ENCODE measurements at places on chromosomes 2 and 18.
A peak's percentile ranks its signal among the peaks of the same experiment; 100 is the strongest.

GRCh38 chr2:116585669-116586327 lies 1228.7 kb upstream of the DDX18 start:
- no peak for DNase-seq

DNA sequence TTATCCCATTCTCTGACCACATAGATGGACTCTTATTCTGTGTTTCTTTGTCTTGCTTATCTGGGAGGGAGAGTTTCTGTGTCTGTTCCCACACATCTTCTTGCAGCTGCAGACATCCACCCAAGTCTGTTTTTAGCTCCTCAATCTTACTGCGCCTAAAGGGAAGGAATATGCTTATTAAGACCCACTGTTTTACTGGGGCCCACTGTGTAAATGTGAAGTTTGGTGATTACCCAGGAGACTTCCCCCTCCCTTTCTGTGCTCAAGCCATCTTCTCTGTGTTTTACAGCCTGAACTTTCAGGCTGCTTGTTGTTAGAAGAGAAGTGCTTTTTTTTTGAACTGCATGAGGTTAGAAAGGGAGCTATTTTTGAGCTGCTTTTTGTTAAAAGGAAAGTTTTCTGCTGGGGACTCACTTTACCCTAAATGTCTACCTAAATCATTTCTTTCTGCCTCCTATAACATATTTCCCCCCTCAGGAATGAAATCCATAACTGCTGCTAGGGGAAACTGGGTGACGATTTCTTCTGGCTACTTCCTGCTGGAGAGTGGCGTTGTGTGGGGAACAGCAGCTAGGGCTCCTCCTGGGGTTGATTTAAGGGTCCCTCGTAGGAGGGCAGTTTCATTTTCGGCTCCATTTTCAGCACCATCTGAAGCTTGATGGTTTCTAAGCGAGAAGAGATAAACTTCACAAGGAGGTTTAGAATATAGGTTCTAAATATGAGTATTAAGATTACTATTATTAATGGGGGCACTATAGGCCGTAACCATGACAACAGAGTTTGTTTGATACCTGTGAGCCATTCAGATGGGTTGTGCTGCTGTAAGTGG lies 39.5 kb upstream of the GMCL1 start:
- no peak for DNase-seq

GRCh38 chr2:130190237-130190636 lies 8.0 kb downstream of the TUBA3E start:
- no peak for DNase-seq

DNA sequence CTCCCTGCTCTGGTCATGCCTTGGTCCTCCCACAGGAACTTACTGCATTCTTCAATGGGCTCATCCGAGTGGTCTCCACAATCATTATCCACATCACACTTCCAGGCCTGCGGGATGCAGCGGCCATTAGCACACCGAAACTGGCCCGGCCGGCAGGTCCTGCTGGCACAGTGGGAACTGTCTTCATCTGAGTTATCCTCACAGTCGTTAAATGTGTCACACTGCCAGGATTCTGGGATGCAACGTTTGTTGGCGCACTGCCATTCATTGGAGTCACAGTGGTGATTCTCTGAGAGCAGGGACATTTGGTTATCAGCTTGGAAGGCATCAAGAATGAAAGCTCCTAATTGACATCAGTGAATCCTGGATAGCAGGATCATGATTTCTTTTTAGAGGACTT lies 104.5 kb downstream of the DHRS9 start:
- no peak for DNase-seq

GRCh38 chr2:135245071-135245470 lies 193.0 kb downstream of the RAB3GAP1 start:
- DNase-seq: no peak

DNA sequence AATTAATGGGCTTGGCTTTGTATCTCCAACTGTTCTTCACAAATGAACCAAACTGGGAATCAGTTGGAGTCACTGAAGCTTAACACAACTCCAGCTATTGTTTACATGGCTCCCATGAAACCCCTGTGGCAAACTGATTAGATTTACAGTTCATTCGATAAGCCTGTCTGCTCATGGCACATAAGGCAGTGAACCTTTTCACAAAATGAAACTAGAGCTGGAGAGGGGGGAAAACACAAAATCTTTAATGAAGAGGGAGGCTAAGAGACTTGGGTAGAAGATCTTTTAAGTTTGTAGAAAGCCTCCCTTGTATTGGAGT lies 11.6 kb upstream of the ITGA6 start:
- no peak for DNase-seq

DNA sequence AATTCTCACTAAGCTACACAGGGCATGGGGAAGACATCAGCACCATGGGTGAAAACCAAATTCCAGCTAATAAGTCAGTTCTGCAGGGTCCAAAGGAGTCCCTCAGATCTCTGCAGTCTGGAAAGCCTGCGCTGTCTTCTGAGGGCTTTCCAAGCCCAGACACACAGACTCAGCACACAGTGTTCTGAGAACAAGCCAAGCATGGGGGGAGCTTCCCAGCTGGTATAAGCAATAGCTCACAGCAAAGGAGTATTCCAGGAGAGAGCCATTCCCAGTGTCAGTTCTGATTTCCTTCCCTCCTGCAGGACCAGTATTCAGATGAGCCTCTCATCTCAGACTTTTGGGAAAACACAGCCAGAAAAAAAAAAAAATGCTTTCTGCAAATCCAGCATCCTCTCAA lies 370.8 kb downstream of the TNS1 start:
- no peak for DNase-seq

- no peak for DNase-seq
These were observed 45.2 kb downstream of the SH3RF3 start for GRCh38 chr2:109174214-109174613.

- DNase-seq: no peak
These were observed 79.6 kb upstream of the ST6GAL2 start for GRCh38 chr2:106965611-106966010.

DNA sequence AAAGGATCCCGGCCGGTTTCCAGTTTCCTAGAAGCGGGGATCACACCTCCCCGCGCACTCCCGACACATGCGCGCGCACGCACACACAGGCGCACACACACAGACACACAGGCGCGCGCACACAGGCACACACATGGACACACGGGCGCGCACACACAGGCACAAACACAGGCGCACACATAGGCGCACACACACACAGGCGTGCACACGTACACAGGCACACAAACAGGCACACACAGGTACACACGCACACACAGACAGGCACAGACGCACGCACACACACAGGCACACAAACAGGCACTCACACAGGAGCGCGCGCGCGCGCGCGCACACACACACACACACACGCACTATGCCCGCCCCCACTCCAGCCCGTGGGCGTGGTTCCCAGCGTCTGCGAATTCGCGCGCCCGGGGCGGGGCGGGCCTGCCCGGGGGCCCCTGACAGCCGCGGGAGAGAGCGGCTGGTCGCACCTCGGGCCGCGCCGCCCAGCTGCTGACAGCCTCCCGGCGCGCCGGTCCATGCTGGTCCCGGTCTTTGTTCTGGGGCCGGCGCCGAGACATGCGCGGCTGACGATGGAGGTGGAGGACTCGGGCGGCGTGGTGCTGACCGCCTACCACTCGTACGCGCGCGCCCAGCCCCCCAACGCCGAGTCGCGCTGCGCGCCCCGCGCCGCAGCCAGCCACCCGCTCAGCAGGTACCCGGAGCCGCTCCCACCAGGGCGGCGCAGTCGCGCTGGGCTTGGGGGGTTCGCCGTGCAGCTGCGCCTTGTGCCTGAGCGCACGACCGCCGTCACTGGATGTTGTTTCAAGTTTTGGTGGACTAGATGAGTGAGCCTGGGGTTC lies at the start of gene ARHGAP28:
ARHGAP28 (plus strand) TSS at position 470 of the 845 bp plus-strand sequence; CDS start at position 576, 106 bp downstream.
- peak; percentile 96 for DNase-seq

- DNase-seq: peak; percentile 87
These were observed 176.9 kb upstream of the MC4R start for GRCh38 chr18:60549338-60549960.

GRCh38 chr18:28075501-28075900 lies 101.4 kb downstream of the CDH2 start:
- DNase-seq: peak; percentile 27

- DNase-seq: no peak
These were observed 114.3 kb upstream of the PELI1 start for GRCh38 chr2:64258566-64258965.

GRCh38 chr2:184646177-184646576 lies 47.8 kb downstream of the ZNF804A start:
- peak; percentile 4 for DNase-seq

GRCh38 chr2:135582383-135582782 lies 51.1 kb downstream of the R3HDM1 start:
- DNase-seq: no peak

GRCh38 chr2:205161156-205161839 lies 521.0 kb upstream of the NRP2 start:
- DNase-seq: no peak

GRCh38 chr18:48459465-48459864 lies 50.3 kb upstream of the ZBTB7C start:
- no peak for DNase-seq

- no peak for DNase-seq
These were observed 117.4 kb upstream of the COPS8 start for GRCh38 chr2:236968101-236968879.

GRCh38 chr2:158725441-158725891 lies 69.7 kb upstream of the DAPL1 start:
- DNase-seq: peak; percentile 17

DNA sequence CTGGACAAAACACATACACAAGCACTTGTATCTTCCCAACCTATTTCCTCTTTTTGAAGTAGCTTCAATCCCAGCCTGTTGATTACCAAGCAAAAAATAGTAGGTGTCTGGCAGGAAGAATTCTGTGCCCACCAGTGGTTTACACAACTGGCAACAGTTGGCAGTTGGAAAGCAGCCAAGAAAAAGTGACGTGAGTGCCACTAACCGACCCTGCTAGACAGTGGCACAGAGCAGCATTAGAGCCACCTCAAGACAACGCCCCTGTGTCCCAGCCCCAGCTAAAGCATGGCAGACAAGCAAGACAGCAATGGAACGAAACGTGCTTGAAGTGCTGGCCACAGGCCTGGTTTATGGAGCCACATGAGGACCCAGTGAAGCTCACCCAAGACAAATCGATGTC lies 379.6 kb downstream of the FBXO15 start:
- DNase-seq: no peak

GRCh38 chr2:21258082-21258481 lies 134.3 kb downstream of the TDRD15 start:
- no peak for DNase-seq

DNA sequence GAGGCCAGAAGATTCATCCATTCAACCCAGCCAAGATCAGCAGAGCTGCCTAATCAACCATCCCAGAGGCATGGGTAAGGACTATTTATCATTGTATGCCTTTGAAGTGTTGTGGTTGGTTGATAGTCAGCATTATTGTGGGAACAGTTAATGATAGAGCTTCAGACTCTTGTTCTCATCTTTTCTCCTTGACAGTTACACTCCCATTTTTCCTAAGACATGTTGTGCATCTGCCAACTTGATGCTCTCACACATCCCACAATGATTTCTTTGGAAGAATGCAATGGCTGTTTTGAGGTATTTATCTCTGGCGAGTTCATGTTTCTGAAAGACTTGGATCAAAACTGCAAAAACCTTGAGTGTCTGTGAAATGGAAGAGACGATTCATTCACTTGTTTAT lies 55.4 kb downstream of the FASTKD2 start:
- DNase-seq: no peak

DNA sequence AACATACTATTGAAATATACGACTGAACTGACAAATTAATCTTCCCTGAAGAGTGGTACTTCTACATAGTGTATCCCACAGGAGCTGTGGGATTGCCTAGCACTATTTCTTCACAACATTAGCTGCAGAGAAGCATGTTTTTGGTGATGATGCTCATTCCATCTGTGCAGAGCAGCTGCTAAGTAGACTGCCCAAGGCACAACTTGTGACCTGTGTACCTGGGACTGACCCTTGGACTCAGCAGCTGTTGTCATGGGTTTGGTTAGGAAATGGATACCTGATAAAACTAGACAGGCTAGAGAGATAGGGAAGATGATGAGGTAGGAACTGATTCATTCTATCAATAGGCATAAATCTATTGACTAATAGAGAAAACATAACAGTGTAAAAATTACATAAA lies 1204.0 kb downstream of the DSC3 start:
- DNase-seq: no peak

DNA sequence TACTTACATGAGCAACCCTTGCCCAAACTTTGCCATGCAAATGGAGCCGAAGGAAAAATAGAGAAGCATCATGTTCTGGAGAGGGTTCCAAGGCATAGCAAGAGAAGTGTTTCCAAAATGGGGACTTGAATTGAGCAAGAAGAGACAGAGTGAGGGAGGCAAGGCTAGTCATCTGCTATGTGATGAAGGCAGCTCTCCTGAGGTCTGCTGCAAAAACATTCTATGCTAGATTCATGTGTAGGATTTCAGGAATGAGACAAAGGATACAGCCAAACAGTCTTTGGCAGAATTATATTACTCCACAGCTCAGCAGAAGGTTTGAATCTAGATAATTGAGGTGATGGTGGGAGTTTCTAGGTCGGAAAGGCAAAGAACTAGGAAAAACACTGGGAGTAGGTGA lies 24.1 kb upstream of the MRPL19 start:
- DNase-seq: no peak

- peak; percentile 36 for DNase-seq
These were observed 19.0 kb upstream of the CCNYL1 start for GRCh38 chr2:207692206-207693065.
